Glomerular endothelial cell (primary cell): ENCODE measurements at places on chromosomes 13 and 19. TPM values are rescaled to one million over a fixed set of nuclear protein-coding genes. Genes with fewer than 3 reads are reported as not detected.

- DNase-seq = no peak
Observed at GRCh38 chr13:73879346-73880015, 254.7 kb downstream of the KLF12 start.

GRCh38 chr13:85303630-85304029 lies 495.6 kb downstream of the SLITRK6 start:
- no peak for DNase-seq

GRCh38 chr13:112729408-112729807 lies 39.6 kb downstream of the ATP11A start:
- no peak for DNase-seq

DNA sequence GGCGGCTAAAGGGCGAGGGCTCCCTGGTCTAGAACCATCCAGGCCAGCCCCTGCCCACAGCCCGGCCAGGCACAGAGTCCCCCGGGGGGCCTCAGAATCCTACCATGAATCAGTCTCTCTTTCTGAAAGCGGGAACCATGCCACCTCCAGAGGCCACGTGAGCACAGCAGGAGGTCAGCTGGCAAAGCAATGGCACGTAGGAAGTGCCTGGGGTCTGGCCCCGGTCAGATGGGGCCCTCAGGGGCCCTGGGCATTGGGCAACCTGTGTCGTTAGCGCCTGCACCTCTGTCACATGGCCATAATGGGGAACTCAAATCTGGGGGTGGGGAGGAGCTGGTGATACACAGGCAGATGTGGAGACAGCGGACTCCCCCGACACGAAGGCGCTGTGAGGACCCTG lies 8.8 kb downstream of the MFSD12 start:
- no peak for DNase-seq

DNA sequence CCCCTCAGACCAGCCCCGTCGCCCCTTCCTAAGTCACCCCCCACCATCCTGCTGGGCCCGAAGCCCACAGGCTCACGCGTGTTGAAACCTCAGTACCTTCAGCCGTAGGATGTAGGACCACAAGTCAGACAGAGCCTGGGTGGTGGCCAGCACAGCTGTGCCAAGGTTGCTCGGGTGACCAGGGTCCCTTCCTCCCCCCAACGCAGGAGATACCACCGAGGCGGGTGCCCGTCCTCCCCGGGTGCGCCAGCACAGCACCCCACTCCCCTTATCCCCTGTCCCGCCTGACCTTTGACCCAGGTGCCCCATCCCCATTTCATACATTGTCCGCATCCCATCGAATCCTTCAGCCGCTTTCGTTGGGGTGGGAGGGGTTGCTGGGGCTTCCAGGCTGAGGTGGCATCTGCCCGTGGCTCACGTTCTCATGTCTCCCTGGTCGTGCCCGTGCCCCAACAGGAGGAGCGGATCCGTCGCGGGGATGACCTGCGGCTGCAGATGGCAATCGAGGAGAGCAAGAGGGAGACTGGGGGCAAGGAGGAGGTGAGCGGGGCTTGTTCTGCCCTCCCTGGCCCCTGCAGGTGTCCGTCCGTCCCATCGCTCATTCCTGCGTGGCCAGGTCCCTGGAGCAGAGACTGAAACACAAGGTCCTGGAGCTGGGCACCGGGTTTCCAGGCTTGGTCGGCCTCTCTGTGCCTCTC lies 14.5 kb downstream of the EPN1 start:
- DNase-seq = no peak

DNA sequence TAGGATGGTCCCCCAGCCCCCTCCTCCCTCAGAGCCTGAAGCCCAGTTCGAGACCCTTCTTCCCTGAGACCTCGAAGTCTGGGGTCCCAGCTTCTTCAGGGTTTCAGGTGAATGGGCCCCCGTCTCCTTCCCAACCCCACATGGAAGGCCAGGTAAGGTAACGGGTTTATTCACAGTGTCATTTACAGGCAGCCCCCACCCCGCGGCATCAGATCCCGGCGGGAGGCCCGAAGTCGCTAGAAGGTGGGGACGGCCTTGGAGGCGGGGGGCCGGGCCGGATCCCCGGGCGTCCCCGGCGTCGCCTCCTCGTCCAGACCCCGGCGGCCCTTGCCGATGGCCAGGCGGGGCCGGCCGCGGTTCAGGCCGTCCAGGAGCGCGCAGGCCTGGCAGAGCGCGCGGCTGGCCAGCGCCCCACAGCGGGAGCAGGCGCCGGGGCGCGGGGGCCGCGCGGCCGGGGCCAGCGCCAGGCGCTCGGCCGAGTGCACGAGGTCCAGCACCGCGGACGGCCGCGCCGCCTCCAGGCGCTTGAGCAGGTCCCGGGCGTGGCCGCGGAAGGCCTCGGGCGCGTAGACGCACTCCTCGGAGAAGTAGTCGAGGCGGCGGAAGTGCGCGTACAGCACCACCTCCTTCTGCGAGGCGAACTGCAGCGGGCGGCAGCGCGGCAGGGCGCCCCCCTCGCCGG lies 9.7 kb downstream of the CTU1 start:
- DNase-seq = no peak

DNA sequence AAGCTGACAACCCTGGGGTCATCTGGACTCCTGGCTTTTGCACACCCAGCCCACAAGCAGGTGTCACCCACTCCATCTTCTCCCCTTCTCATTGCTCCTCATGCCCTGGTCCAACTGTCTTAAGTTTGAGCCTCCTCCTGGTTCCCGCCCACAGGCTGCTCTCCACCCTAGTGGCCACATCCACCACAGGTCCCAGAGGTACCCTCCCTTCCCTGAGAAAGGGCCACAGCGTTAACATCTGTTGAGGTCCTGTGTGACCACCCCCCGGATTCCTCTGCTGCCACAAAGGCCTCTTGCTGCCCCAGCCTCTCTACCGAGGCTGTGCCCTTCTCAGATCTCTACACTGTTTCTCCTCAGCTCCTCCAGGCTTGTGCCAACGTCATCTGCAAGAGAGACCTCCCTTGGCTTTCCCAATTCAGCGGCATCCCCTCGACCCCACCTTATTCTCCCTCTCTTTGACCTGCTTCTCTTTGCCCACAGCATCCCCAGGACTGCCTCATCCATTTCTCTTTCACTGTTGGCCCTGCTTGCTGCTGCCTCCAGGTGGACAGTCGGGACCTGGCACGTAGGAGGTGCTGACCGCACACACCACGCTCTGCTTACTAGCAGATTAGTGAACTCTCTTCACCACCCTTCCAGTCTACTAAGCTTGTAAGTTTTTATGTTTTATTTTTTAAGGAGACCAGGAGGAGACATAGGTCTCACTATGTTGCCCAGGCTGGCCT lies 33.3 kb downstream of the SUGP2 start:
- no peak for DNase-seq

DNA sequence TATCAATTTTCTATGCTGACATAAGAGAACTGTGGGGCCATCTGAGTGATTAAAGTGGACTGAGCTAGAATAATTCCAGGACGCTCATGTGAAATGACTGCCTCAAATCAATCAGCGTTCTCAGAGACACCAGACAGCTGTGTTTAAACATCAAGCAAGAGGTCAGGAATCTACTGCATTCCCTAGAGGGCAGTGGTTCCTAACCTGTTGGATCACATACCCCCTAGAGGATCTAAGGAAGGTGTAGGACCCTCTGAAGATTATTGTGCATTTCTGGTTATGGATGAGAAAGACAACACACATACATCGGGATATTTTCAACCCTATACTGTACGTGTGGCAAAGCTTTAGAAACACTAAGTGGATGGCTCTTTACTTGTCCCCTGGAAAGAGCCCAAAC lies 51.8 kb upstream of the FREM2 start:
- DNase-seq = no peak

Gene RPL18A
- 1,326 and 1,657 TPM in 2 replicates for total RNA-seq

Gene WDR88
- not detected in 2 replicates for total RNA-seq

Gene ZNF66
- 2.5 and 5.3 TPM in 2 replicates for total RNA-seq

Gene KLF12
- 6.2 and 9.0 TPM in 2 replicates for total RNA-seq
